Body of pancreas (tissue), 4 donors: ENCODE measurements at places on chromosomes 6 and 20. TPM values are rescaled to one million over a fixed set of nuclear protein-coding genes. Genes with fewer than 3 reads are reported as not detected.

The ZNF334 gene
- 13.8 TPM for total RNA-seq

The RAE1 gene
- total RNA-seq, result 4.9 TPM

The RCAN2 gene
- total RNA-seq, result 5.3 TPM

The STMND1 gene
- total RNA-seq, result not detected

DNA sequence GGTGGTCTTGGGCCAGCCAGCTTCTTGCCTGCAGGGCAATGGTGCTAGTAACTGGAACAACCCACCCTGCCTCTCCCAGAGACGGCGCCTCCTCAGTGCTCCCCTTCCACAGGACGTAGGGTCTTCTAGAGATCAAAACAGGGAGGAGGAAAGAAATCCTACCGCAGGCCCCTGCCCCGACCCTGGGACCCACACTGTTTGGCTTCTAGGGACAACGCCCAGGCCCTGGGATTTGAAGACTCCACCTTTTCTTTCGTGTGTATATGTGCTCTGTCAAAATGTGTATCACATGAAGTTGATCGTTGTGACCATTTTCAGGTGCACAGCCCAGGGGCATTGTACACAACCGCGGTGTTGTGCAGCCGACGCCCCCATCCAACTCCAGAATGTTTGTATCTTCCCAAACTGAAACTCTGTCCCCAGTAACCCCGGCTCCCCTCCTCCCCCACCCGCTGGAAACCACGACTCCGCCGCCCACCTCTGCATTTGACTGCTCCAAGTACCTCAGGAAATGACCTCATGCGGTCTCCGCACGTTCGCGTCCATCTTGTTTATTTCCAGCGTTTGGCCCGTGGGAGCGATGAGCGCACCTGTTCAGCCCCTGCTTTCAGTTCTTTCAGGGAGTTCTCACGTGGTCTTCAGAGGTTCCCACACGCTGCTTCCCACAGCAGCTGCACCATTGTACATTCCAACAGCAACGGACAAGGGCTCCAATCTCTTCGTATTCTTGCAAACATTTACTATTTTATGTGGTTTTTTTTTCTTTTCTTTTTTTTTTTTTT is 3.4 kb upstream of the BHLHE23 start:
- peaks cover 39% of the 10 kb centered on the region for H3K27me3 ChIP-seq
- H3K36me3 ChIP-seq, result no peaks in the 10 kb centered on the region
- peak; percentile 19 for DNase-seq
- no peak overlapping the region for H3K27ac ChIP-seq
- peaks cover 26% of the 10 kb centered on the region for H3K4me1 ChIP-seq

GRCh38 chr6:43331470-43331869 is 22.8 kb upstream of the CRIP3 start:
- no peaks in the 10 kb centered on the region for H3K27me3 ChIP-seq
- H3K36me3 ChIP-seq, result no peaks in the 10 kb centered on the region
- H3K4me3 ChIP-seq, result no peak overlapping the region
- DNase-seq, result no peak

DNA sequence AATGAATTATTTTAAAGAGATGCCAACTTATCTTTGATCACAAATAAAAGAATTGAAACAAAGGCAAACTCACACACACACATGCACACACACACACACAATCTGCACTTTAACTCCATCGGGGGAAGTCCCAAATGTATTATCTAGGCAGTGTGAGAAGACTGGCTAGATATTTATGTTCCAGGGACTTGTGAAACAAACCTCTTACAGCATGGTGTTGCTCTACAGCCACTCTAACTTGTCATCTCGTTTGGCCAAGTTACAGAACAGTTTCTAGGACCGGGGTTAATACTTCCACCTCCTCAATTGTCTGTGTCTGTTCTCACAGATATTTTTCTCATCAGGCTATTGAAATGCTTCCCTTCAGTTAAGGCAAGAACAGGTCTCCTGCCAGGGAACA is 855.0 kb downstream of the EPHA7 start:
- H3K4me1 ChIP-seq, result no peaks in the 10 kb centered on the region
- no peak overlapping the region for H3K4me3 ChIP-seq
- H3K27me3 ChIP-seq, result no peaks in the 10 kb centered on the region
- no peaks in the 10 kb centered on the region for H3K36me3 ChIP-seq
- no peak overlapping the region for H3K27ac ChIP-seq
- DNase-seq, result no peak

DNA sequence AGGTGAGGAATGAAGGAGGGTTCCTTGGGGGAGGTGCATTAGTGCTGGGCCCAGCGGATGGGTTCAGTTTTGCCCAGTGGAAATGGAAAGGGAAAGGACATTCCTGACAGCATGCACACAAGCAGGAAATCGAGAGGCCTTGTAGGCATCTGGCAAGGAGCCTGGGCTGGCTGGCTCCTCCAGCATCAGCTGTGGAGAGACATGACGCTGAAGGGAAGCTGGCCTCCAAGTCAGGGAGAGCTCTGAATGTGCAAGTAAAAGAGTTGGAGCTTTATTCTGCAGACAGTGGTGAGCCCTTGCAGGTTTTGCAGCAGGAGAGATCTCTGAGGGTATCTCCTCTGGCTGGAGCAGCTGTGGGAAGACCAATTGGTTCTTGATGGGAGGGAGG is 154.3 kb downstream of the MRPL14 start:
- no peaks in the 10 kb centered on the region for H3K36me3 ChIP-seq
- no peak overlapping the region for H3K4me3 ChIP-seq

DNA sequence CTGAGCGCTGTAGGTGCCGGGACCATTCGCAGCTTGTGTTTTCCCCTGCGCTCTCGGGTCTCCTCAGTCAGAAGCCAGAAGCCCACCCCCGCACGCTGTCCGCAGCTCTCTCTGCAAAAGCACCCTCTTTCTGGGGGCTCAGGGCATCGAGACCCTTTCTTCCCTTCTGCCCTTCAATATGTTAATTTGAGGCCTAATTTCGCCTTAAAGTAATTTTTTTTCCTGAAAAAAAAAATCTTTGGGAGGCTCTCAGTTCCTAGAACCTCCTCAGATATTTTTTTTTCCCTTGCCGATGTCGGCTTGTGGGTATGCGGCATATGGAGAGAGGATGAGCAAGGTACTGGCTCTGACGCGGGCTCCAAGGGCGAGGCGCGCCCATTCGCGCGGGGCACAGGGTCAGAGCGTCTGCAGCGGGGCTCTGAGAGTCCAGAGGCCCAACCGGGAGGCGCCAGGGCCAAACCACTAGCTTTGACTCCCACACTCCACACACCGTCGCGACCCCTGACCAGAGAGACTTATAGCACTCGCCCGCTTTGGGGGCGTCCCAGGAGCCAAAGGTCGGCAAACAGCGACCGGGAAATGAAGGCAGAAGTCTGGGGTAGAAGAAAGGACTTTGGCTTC is 893 bp downstream of the PRDM13 start:
- H3K4me1 ChIP-seq, result peaks cover 31% of the 10 kb centered on the region
- no peak for DNase-seq
- H3K4me3 ChIP-seq, result no peak overlapping the region
- H3K27me3 ChIP-seq, result peaks cover 72% of the 10 kb centered on the region
- no peaks in the 10 kb centered on the region for H3K36me3 ChIP-seq

DNA sequence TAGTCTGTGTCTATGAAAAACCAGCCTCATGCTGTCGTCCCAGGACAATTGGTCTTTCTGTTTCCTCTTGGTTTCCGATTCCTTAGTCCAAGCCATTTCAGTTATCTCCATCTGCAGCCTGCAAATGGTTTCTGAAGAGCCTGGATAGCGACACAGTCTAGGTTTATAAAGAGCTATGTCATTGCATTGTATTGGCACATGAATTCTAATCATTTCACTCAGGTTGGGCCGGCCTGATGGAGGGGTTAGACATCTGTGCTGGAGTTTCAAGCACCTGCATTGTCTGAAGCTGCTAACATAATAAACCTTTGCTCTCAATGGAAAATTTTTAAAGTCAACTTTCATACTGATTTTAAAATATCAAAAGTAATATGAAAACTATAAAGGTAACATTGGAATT is 232.6 kb upstream of the MAP3K7 start:
- H3K36me3 ChIP-seq, result no peaks in the 10 kb centered on the region
- no peaks in the 10 kb centered on the region for H3K27me3 ChIP-seq
- H3K27ac ChIP-seq, result no peak overlapping the region
- no peak for DNase-seq
- no peaks in the 10 kb centered on the region for H3K4me1 ChIP-seq

- peak; percentile 16 for DNase-seq
- peaks cover 28% of the 10 kb centered on the region for H3K4me1 ChIP-seq
- no peaks in the 10 kb centered on the region for H3K36me3 ChIP-seq
- H3K27me3 ChIP-seq, result no peaks in the 10 kb centered on the region
- H3K27ac ChIP-seq, result no peak overlapping the region
These were observed 21.0 kb downstream of the PPARD start for GRCh38 chr6:35363293-35363750.
